ENCODE measurements at places on chromosomes 7 and 10.

DNA sequence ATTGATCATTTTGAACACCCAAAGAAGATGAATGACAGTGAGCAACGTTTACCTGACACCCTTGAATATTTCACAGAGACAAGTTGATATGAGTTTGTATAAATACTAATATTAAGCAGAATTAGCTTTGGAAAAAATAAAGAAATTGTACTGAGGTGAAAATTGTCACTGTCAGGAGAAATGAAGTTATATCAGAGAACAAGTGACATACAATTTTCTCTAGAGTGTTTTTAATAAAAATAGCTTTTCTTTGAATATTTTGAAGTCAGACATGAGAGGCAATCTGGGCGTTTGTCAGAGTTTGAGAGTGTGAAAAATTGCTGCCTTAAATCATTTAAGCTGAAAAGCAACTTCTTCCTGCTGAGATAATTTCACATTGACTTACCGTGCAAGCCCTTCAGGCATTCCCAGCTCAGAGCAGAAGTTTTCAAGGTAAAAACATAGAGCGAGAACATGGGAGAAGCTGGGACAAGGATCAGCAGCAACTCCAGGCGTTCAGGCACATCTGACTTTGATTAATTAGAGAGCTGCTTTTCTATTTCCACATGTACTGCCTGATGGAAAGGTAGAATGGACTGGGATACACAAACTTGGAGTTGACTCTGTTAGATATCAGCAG lies 535.9 kb downstream of the TFEC start:
- no peak for DNase-seq

DNA sequence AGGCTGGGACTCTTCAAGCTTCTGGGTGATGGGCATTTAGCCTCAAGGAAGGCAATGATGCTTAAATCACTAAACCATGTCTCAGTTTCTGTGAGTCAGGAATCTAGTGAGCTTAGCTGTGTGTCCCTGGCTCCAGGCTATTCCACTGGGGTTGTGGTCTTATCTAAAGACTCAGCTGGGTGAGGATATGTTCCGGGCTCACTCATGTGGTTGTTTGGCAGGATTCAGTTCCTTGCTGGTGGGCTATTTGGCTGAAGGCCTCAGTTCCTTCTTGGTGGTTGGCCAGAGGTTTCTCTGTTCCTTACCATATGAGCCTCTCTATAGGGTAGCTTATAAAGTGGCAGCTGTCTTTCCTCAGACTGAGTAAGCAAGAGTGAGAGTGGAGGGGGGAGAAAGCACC lies 12.0 kb downstream of the EVX1 start:
- no peak for DNase-seq

DNA sequence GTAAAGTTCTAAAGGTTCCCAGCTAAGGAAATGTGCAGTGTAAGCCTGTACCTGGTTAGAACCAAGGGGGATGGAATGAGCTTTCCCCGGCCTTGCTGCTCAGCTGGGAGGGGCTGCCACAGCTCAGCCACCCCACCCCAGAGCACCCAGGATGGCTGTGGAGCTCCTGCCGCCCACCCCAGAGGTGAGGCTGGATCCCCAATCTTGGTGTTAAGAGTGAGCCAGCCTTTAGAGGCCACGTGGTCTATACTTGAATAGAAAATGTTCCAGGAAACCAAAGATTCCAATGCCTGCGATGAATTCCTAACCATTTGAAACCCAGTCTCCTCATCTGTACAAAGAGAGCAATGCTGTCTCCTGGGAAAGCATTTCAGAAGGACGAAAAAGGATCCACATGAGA lies 16.5 kb downstream of the DIP2C start:
- no peak for DNase-seq

DNA sequence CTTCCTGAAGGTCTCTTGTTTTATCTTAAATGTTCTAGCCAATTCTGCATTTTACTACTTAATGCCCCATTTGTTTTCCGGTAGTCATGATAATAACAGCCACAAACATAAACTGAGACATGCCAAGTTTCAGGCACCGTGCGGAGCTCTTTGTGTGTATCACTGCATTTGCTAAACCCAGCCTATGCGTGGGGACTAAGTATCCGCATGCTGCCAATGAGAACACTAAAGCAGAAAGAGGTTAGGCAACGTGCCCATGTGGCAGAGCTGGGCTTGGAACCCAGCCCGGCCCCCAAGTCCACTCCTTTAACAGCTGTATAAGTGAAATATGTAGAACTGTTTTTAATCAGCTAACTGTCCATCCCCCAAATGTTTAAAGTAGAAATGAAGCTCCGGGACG lies 54.1 kb downstream of the SLIT1 start:
- DNase-seq: no peak

- no peak for DNase-seq
Observed at GRCh38 chr7:43914795-43915194, 8.4 kb upstream of the URGCP start.

DNA sequence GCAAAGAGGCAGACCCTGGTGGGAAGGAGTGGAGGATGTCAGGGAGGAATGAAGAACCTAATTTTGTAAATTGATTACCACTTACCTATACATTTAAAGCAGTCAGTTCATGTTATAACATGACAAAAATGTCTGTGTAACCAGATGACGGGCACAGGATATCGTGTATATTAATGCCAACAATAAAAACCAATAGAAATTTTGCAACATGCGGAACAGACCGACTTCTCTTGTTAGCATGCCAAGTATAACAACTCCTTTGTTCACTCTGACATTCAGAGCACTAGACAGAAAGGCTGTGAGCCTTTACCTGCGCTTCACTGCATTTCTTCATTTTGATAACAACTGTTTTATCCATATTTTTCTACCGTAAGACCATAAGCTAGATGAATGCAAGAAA lies 29.9 kb downstream of the CDK6 start:
- DNase-seq: no peak

GRCh38 chr7:7992506-7992905 lies 23.9 kb downstream of the GLCCI1 start:
- no peak for DNase-seq

GRCh38 chr10:122120008-122120744 lies 131.2 kb downstream of the TACC2 start:
- no peak for DNase-seq

- DNase-seq: no peak
Observed at GRCh38 chr7:122487131-122487530, 182.6 kb upstream of the FEZF1 start.

DNA sequence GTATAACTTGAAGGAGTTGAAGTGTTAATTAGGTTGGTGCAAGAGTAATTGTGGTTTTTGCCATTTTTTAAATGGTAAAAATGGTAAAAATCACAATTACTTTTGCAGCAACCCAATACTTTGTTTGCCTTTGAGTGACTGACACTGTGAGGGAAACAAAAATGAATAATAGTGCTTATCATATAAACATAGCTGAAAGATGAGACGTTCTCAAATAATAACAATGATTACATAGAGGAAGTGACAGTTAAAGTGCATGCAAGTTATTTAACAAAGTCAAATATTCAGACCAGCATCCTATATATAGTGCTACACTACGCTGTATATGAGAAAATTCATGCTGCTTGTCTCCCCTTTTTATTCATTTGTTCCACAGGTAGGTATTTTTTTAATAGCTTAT lies 4.7 kb upstream of the HBP1 start:
- DNase-seq: no peak

- DNase-seq: no peak
Observed at GRCh38 chr10:105150259-105150880, 509.3 kb downstream of the SORCS3 start.

GRCh38 chr7:90563286-90563685 lies 32.8 kb upstream of the CDK14 start:
- no peak for DNase-seq

- DNase-seq: no peak
Observed at GRCh38 chr7:631964-632830, 94.3 kb upstream of the DNAAF5 start.

Measured in T follicular helper cell (primary cell).